ENCODE measurements at places on chromosomes 16 and 17. TPM values are rescaled to one million over a fixed set of nuclear protein-coding genes. Genes with fewer than 3 reads are reported as not detected.
A peak's percentile ranks its signal among the peaks of the same experiment; 100 is the strongest.

DNA sequence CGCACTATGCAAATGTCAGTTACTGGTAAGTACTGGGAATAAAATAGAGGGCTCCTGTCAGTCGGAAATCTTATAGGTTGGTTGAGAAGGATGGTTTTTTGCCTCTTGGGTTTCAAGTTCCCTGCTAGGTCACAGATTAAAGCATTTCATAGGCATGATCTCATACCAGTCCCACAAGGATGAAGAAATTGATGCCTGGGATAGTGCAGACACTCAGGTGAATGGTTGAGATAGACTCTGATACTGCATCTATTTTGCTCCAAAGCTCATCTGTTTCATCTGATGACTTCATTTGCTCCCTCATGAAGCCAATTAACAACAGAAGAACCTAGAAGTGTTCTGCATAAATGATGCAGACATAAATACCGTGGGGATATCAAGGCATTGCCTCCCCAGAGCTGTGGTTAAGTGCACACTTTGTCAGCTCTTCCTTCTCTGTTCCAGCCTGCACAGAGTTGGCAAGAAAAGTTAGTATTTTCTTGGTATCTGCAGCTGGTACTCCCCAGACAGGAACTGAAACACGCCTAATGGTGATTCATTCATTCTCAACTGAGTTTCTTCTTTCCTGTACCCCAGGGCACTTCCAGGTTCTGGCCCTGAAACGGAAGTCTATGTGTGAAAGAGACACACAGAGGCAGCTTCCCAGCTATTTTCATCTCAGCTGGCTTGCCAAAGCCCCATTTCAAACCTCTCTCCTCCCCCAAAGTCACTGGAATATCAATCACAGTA, 418.3 kb upstream of the SALL1 start:
- no peaks in the 10 kb centered on the region for H3K27me3 ChIP-seq
- H3K36me3 ChIP-seq, result no peaks in the 10 kb centered on the region
- no peak for DNase-seq
- no peaks in the 10 kb centered on the region for H3K4me1 ChIP-seq
- H3K4me3 ChIP-seq, result no peak overlapping the region
- H3K27ac ChIP-seq, result no peak overlapping the region

- peak; percentile 67 for DNase-seq
- H3K27ac ChIP-seq, result no peak overlapping the region
- no peaks in the 10 kb centered on the region for H3K36me3 ChIP-seq
- peaks cover 33% of the 10 kb centered on the region for H3K4me1 ChIP-seq
- H3K27me3 ChIP-seq, result no peaks in the 10 kb centered on the region
- no peak overlapping the region for H3K4me3 ChIP-seq
Measured at GRCh38 chr16:85902366-85903155, 3.6 kb downstream of the IRF8 start.

GRCh38 chr17:76461765-76462555, 5.4 kb upstream of the AANAT start:
- no peaks in the 10 kb centered on the region for H3K4me1 ChIP-seq
- H3K27me3 ChIP-seq, result no peaks in the 10 kb centered on the region
- H3K27ac ChIP-seq, result no peak overlapping the region
- H3K4me3 ChIP-seq, result no peak overlapping the region

- H3K27ac ChIP-seq, result no peak overlapping the region
- H3K36me3 ChIP-seq, result no peaks in the 10 kb centered on the region
- DNase-seq, result no peak
- H3K4me1 ChIP-seq, result no peaks in the 10 kb centered on the region
- H3K4me3 ChIP-seq, result no peak overlapping the region
Measured at GRCh38 chr17:57488856-57489255, 232.5 kb downstream of the MSI2 start.

GRCh38 chr17:10120749-10121148, 77.7 kb downstream of the GAS7 start:
- no peak for DNase-seq
- H3K4me3 ChIP-seq, result no peak overlapping the region
- peaks cover 4% of the 10 kb centered on the region for H3K4me1 ChIP-seq
- H3K27me3 ChIP-seq, result no peaks in the 10 kb centered on the region
- no peaks in the 10 kb centered on the region for H3K36me3 ChIP-seq

The TMEM238L gene
- 34.4 TPM for total RNA-seq

Data from transverse colon (tissue), 4 donors.